ENCODE measurements at places on chromosomes 3 and 15.

GRCh38 chr15:59313641-59314332, 58.9 kb downstream of the MYO1E start:
- no peak for DNase-seq

- DNase-seq, result no peak
Observed at GRCh38 chr3:64111872-64112271, 88.6 kb upstream of the PSMD6 start.

DNA sequence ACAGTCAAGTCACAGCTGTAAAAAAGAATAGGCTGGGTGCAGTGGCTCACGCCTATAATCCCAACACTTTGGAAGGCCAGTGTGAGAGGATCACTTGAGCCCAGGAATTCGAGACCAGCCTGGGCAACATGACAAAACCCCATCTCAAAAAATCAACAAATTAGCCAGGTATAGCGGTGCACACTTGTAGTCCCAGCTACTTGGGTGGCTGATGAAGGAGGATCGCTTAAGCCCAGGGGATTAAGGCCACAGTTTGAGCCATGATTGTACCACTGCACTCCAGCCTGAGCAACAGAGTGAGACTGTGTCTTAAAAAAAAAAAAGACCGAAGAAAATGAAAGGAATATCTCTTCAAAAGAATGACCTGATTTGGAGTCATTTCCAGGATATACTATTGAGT, 6.6 kb downstream of the HERC1 start:
- DNase-seq, result no peak

- no peak for DNase-seq
Observed at GRCh38 chr3:149247929-149248691, 26.5 kb upstream of the CP start.

DNA sequence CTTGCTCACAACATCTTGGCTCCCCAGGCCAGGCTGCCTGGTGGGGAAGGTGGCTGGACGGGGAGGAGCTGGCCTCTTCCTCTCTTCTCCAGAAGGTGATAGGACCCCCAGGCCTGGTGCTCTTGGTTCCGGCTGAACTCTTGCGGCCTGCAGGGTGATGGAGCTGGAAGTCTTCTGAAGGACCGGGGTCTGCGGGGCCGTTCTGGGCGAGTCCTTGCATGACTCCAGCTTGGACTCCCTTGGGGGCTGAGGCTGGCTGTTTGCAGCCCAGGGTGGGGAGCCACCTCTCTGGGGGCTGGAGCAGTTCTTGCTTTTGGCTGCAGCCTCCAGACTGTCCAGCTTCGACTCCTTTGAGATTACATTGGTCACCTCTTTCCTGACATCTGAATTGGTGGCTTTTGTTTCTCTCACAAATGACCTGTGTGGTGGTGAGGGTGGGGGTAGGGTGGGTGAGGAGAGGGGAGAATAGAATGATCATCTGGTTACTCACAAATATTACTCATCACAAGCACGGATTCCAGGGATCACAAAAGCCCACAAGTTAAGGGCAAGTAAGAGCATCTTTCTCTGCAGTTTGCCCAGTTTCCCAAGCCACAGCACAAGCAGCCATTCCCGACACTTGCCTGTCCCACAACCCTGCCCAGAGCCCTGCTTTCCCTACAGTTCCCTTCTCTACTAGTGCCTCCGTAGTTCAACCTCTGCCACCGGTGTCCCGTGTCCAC, 149.1 kb upstream of the HACD2 start:
- DNase-seq, result no peak

DNA sequence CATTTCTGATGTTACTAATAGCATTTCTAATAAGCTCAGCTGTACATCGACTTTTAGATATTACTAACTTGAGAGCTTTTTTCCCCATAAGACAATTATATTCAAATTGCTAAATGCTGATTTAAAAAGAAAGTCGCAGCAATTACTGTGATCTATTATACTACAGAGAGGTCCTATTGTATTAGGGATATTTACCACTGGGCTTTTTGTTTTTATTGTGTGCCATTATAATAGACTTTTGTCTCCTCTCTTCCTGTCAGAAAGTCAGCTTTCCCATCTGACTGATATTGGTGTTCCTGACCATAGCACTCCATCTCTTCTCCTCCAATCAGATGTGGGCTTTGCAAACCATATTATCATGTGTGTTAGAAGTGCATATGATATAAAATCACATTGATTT, 27.2 kb upstream of the RYR3 start:
- DNase-seq, result no peak

GRCh38 chr3:55481744-55482495, 5.2 kb downstream of the WNT5A start:
- DNase-seq, result no peak

GRCh38 chr3:55675478-55675877, 188.4 kb upstream of the WNT5A start:
- DNase-seq, result no peak

DNA sequence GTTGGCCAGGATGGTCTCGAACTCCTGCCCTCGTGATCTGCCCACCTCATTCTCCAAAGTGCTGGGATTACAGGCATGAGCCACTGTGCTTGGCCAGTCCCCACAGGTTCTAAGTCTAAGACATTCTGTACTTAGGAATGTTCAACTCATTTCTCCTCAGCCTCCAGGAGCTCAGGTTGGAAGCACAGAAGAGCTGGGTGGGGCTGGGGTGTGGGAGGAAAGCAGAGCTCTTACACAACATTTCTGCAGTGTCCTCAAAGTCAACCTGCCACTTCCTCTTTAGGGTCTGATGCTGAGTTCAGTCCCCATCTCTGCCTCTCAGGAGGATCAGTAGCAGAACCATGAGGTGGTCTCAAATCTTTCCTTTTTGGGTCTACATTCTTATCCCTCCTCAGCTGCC, 75.5 kb downstream of the MRPL46 start:
- no peak for DNase-seq
